RPMI8226 (cell line): ENCODE measurements at places on chromosomes 12 and 14.

- no peak for DNase-seq
Measured at GRCh38 chr14:85071447-85071846, 458.5 kb upstream of the FLRT2 start.

GRCh38 chr12:53995002-53995377, 5.0 kb upstream of the HOXC9 start:
- DNase-seq = no peak

- no peak for DNase-seq
Measured at GRCh38 chr14:36869125-36869524, 207.5 kb downstream of the PAX9 start.

DNA sequence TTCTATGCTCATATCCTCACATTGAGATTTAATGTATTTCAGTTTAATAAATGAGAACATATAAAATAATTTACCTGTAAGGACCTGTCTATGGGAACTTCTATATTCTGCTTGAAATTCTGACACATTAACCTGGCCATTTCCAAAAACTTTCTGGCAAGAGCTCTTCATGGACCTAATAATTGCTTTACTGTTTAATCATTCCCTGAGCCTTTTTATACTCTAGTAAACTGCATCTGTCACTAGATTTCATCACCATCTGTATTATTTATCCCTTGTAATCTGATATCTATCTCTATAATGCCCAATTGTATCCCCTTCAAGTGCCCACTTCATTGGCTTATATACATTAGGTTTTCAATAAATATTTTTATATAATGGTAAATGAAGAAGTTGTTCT, 327.7 kb downstream of the RAD51B start:
- no peak for DNase-seq

DNA sequence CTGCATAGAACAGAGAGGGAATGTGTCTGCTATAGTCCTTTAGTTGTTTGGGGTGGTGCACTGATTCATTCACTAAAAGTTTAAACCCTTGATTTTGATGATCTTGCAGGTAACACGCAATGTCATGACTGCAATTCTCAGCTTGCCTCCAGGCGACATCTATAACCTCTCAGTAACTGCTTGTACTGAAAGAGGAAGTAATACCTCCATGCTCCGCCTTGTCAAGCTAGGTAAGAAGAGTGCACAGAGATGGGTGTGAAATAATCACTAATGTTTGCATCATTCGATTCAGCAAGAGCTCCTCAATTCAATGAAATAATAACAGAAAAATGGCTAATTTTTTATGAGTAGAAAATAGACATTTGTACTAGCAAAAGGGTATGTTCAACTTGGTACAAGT, 203.7 kb downstream of the PTPRO start:
- DNase-seq = peak; percentile 86

DNA sequence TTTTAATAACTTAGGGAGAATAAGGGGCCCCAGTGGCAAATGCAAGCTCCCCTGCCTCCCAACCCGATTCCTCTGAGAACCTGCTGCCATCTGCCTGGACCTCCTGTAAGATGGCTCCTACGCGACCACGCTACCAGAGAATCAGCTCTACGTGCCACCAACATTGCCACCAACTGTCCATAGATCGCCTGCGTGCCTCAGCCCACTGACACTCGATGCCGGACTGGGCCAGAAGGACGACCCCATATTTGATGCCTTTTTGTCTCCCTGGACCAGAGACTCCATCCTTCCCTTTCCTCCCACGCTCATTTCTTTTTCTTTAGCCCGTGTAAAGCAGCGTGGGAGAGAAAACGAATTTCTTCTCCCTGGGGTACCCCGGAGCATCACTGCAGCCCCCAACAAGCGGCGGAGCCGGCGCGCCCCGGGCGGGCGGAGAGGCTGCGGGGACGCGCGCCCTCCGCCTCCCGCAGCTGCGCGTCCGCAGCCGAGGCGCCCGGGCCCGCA, 565 bp upstream of the KLHL42 start:
- peak; percentile 11 for DNase-seq

DNA sequence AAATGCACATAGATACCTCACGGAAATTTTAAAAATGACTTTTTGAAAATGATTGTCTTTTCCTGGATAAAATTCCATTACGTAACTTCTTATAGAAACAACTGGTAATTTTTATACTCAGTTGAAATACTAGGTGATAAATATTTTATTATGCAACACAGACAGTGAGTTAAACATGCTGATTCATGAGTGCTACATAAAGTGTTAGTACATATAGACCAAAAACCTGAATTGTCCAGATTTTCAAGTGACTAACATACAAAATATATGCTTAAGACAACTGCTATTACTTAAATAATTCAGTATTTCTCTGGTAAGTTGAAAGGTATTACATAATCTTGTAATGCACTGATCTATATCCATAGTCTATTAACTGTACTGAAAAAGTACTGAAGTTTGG, 11.9 kb downstream of the PTPRO start:
- DNase-seq = no peak

GRCh38 chr12:43117226-43117930, 434.6 kb downstream of the ADAMTS20 start:
- no peak for DNase-seq

DNA sequence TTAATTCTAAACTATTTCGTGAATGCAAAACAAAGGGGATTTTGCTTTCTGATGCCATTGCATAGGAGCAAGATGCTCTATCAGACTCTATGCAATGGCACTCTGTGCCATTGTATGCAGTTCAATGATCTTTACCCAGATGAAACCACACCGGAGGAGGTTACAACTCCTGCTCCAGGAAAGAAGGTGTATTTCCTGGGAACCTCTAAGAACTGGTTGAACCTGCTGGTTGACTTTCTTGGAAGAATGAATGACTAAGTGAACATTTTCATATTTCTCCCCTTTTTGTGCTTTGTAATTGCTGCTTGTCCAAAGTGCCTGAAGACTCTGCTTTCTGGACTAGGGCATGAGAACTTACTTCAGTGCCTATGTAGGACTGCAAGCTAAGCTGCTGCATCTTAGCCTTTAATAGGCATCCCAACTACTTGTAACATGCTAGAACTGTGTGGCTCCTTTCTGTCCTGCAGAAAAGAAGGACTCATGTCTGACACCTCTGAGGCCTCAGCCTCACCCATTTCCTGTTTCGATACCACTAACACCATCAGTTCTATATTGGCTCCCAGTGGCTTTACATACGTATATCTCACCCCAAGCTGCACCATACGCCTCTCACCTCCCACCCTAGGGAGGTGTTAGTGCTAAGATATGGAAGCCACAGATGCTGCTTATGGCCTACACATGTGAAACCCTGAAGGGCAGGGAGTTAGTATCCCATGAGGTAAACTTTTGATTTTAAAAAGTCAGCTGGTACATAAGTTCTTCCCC, 193.5 kb upstream of the CNOT2 start:
- DNase-seq = peak; percentile 73

GRCh38 chr14:67240168-67240932, 885 bp upstream of the PALS1 start:
- DNase-seq = peak; percentile 34

- DNase-seq = no peak
Measured at GRCh38 chr12:127496255-127496654, 770.7 kb upstream of the TMEM132C start.

DNA sequence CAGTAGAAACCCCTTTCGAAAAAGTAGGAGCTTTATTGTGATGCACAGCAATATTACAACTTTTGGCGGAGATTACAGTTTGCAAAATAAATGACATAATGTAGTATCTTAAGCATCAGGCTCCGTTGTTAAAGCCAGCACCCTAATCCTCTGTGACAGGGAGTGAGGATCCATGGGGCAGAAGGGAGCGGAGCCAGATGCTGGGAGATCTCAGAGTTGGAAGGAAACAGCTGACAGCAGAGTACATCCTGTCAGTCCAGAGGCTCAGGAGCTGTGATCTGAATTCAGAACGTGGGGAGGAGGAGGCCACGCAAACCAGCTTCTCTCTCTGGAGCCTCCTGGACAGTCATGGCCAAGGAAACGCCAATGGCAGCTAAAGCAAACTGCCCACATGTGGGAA, 55.7 kb downstream of the TMTC1 start:
- DNase-seq = no peak

DNA sequence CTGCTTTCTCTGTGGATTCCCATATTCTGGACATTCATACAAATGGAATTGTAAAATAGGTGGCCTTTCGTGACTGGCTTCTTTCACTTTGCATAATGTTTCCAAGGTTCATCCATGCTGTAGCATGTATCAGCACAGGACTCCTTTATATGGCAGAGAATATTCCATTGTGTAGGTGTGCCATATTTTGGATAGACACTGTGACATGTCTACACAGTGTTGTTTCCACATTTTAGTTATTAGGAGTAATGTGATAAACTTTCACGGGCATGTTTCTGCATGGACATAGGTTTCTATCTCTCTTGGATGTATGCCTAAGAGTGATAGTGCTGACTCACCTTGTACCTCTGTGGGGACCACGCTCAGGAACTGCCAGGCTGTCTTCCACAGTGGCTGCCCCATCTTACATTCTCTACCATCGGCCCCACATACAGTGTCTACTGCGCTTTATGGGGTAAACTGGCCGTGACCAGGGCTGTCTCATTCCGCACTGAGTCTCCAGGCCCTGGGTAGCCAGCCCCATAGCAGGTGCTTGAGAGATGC, 7.1 kb upstream of the KRT84 start:
- DNase-seq = peak; percentile 58

DNA sequence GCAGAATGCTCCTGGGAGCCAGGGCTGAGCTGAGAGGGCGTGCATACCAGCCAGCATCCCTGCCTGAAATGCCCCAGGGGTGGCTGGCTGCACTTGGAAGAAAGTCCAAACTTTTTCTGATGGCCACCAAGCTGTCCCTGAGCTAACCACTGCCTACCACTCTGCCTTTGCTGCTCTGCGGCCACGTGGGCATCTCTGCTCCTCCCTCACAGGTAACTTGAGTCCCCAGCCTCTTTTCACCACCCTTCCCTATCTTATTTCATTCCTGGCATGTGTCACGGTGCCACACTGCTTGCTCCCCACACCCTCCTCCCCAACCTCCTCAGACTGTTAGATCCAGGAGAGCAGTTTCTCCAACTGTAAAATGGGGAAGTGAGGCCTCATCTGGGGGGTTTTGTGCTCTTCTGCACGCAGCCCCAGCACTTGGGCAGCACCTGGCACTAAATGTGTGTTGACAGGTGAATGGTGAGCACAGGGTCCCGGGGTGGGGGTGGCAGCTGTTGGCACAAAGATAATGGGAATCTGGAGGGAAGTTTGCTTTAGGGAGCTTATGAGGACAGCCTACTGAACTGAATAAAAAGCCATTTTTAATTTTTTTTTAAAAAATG, 113.0 kb downstream of the GLT1D1 start:
- DNase-seq = peak; percentile 33

- DNase-seq = no peak
Measured at GRCh38 chr12:24943947-24944600, 4.8 kb downstream of the BCAT1 start.

DNA sequence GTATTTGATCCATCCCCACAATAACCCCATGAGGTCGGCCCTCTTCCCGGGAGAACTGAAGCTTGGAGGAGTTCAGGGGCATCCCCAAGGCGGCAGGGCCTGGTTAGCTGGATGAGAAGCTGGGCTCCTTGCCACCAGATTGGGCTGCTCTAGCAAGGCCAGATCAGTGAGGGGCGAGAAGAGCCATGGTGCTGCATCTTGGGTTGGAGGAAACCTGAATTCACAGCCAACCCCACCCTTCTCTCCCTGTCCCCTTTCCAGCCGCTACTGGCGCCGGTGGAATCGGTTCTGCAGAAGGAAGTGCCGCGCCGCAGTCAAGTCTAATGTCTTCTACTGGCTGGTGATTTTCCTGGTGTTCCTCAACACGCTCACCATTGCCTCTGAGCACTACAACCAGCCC, 228.6 kb upstream of the FKBP4 start:
- no peak for DNase-seq

DNA sequence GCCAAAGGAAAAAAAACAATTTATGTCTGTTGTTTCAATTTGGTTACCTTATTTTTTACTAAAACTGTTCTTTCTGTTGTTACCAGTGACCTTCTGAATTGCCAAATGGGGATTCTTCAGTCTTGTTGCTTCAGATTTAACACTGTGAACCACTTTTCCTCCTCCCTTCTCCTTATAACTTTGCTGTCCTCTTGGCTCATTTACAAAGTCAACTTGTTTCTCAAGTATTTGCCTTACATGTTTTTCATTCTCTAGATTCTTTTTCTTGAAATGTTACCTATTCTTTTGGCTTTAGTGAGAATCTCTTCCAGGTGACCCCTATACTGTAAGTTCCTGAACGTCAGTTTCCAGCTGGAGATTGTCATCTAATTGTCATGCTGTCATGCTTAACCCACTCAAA, 19.4 kb downstream of the FUT8 start:
- no peak for DNase-seq

DNA sequence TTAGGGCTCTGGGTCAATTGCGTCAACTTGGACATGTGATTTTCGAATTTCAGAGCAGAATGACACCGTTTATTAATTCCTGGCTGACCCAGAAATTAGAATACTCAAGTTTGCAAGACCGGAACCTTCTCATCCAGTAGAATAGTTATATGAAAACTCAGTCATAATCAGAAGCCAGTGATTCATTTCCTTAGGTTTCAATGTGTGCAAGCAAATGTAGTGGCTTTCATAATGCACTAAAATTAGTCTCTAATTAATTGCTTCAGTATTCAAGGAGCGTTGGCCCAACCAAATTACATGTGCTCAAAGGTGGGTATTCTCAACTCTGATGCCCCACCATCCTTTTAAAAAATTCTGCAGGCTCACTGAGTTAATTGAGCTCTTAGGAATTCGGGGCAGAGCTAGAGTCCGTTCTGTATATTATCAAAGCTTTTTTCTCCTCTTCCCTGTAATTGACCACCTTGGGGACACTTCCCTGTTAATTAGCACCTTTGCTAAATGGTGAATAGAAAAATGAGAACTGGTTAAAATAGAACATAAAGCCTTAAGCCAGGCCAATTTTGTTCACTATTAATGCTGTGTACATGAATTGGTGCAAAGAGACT, 55.4 kb downstream of the DAO start:
- no peak for DNase-seq

DNA sequence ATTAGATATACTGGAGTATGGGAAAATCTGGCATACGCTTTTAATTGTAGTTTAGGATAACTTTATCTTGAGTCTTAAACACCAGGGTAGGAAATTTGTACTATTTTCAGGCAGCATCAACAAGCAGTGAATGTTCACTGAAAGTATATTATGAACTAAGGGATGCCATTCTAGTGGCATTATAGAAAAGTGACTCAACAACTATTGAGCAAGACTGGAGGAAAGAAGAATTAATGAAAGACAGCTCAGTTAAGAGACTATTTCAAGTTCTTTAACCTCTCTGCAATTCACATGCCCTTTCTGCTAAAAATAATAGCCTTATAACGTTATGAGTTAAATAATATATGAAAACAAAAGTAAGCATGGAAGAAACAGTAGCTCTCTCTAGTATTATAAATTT, 343.1 kb downstream of the FSCB start:
- DNase-seq = no peak

DNA sequence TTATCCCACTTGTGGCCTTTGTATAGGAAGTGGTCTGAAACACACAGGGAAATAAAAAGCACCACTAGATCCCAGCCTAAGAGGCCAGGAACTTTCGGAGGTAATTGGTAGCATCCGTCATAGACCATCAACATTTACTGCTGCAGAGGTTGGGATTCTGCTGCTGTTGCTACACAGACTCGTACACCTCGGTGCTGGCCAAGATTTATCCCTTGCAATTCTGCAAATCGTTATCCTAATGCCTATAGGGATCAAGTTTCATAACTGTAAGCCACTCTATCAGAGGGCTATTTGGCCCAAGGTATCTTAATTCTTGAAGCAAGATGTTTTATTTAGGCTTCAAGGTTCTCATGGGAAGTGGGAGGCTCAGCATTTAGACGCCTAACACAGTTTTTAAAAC, 913.6 kb downstream of the GALC start:
- no peak for DNase-seq

GRCh38 chr12:106288494-106289195, 13.9 kb upstream of the TCP11L2 start:
- DNase-seq = no peak
